ENCODE measurements at places on chromosomes 11 and 22. TPM values are rescaled to one million over a fixed set of nuclear protein-coding genes. Genes with fewer than 3 reads are reported as not detected.

The SAA4 gene
- not detected for total RNA-seq

The OR51B4 gene
- not detected for total RNA-seq

The DYNC2H1 gene
- total RNA-seq = 21.1 TPM

DNA sequence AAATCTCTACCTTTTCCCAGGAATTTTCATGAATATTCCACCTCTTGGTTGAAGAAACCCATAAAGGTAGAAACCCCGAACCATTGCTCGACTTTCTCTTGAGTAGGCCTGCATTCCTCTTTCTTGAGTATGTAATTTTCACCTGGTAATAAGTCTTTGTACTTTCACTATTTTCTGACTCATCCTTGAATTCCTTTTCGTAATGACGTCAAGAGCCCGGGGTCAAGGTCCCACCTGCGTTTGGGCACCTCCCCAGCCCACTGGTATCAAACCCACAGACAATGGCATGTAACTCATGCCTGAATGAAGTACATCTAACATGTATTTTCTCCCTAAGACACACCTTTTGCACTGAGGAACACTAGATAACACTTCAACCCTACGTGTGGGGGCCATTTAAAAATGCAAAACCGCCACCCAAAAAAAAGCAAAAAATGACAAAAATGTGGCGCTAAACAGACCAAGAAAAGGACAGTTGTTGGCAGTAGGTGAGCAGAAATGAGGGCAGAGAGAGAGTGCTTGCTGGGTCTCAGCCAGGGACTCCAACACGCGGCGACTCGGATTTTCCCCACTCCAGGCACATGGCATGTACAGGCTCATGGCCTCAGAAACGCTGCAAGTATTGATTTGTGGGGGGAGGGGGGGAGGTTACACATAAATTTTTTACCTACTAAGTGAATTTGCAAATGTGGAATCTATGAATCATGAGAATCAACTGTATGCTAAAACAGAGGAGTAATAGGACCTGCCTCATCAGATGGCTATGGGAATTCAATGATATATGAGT lies 4.1 kb upstream of the C11orf24 start:
- no peak for DNase-seq

- peak; percentile 46 for DNase-seq
Measured at GRCh38 chr11:17736930-17737817, 2.6 kb downstream of the KCNC1 start.

- peak; percentile 67 for DNase-seq
Measured at GRCh38 chr11:44978961-44979331, 28.3 kb upstream of the TP53I11 start.

DNA sequence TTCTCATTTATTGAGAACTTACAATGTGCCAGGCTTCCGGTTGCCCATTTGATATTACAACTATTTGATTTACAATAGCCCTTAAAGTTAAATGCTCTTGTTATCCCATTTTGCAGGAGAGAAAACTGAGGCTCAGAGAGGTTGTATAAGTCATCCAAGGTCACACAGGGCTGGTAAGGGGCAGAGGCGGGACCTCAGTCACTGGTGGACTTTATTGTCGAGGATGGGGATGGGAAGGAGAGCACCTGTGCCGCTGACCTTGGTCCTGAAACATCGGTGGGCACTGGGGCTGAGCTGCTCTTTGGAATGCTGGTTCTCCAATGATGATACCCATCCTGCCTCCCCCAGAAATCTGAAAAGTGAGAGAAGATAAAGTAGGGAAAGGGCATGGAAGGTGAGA lies 265.4 kb downstream of the MIAT start:
- DNase-seq = peak; percentile 92

DNA sequence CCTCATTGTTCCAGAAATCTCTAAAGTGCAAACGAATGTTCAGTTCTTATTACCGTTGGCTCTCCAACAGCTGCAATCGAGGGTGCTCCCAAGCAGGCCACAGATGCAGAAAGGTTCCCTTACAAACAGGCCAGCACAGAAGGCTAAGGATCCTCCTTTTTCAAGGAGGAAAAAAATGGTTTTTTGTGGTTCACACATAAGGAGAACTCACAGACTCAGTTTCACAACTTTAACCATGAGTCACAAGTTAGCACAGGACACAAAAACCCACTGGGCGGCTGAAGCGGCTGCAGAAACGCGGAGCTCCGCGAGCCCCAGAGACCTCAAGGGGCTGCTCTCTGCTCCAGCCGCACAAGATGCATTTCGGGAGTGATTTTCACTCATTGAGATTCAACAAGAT lies 98.2 kb upstream of the PRR5 start:
- no peak for DNase-seq

All from endodermal cell (in vitro differentiated cells).